ENCODE measurements at places on chromosomes 5 and 9.

GRCh38 chr5:1542781-1543180 is 19.0 kb upstream of the LPCAT1 start:
- DNase-seq, result no peak

DNA sequence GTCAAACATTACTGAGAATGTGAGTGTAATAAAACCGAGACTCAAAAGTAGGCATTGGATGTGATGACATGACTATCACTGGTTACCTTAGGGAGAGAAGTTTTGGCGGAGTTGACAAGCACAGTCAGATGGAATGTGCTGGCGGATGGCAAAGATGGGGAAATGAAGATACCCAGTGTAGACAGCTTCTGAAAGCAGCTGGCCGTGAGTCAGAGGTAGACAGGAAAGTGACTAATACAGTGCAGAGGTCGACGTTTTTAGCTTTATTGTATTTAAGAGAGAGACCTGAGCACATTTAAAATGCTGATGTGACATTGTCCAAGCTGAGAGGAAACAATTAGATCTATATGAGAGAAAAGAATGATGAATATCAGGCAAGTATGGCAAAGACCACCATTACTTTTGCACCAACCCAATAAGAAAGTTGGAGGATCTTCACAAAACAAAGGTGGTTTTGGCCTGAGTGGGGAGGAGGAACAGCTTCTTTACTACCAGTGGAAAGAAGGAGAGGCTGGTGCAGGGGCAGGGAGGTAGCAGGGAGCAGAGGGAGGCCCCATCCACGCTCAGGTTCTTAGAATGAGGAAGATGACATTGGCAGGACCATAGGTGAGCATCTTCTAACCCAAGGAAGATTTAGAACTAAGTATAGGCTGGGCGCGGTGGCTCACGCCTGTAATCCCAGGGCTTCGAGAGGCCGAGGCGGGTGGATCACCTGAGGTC is 36.7 kb upstream of the KCNIP1 start:
- no peak for DNase-seq

- DNase-seq, result no peak
Measured at GRCh38 chr5:172770374-172770674, 671 bp downstream of the DUSP1 start.

DNA sequence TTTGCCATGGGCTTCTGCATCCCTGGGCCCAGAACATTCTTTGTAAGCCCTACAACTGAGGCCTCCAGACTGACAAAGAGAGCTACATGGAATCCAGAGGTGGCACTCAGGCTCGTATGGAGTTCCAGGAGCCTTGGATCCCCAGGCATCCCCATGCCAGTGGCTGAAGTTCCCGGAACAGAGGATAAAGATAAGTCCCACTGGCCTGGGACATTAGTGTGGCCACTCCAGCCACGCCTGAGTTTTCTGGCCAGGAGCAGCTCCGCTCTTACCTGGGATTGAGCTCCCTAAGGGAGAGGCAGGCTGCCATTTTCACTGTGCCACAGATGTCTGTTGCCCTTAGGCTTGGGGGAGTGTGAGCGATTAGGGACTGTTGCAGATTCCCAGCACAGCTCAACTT is 656.3 kb upstream of the FAM174A start:
- no peak for DNase-seq

DNA sequence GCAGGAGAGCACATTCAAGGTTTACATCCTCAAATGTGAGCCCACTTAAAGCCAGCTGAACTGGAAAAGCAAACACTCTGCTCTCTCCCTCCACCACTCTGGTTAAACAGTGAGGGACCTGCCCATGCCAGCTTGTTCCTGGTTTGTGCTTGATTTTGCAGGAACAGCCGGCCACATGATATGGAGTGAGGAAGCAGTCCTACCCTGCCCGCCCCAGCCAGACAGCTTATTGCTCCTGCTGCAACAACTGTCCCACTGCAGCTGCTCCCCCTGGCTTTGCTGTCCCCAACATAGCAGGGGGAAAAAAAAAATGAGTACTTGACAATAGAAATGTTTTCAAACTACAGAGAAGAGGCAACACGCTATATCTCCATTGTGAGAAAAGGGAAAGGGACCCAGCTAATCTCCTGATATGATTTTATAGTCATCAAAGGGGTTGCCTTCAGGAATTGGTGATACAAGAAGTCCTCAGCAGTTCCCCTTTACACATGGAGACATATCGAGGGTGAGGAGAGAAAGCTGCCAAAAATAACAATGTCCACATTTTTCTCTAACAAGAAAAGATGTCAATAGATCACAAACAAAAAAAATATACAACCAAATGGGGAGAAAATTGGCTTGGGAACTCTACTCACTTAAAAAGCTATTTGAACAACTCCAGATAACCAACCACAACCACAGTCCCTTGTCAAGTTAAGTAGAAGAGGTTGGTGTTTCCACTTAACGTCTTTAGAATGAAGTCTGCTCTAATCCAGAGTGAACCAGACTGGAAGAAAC is 4.6 kb downstream of the MYO10 start:
- peak; percentile 53 for DNase-seq

GRCh38 chr5:157581901-157582300 is 6.3 kb upstream of the ADAM19 start:
- no peak for DNase-seq

DNA sequence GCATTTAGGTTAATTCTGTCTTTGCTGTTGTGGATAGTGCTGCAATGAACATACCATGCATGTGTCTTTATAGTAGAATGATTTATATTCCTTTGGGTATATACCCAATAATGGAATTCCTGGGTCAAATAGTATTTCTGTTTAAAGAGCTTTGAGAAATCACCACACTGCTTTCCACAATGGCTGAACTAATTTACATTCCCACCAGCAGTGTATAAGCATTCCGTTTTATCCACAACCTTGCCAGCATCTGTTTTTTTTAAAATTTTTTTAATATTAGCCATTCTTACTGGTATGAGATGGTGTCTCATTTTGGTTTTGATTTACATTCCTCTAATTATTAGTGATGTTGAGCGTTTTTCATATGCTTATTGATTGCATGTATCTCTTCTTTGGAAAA is 15.5 kb upstream of the TARS1 start:
- no peak for DNase-seq

- no peak for DNase-seq
Measured at GRCh38 chr5:125197321-125197720, 450.9 kb upstream of the ZNF608 start.

DNA sequence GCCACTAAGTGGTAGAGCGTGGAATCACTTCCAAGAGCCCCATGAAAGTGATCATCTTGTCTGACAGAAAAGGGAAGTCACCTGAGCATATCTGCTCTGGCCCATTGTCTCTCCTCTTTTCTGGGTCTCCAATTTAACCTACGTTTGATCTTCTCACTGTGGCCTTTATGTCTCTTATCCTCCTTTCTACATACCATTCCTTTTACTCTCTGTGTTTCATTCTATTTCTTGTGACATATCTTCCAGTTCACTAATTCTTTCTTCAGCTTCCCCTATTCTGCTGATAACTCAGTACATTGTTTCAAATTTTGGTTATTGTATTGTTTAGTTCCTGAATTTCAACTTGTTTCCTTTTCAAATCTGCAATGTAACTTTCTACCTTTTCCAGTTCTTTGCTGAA is 132.5 kb downstream of the GPBP1 start:
- DNase-seq, result no peak

DNA sequence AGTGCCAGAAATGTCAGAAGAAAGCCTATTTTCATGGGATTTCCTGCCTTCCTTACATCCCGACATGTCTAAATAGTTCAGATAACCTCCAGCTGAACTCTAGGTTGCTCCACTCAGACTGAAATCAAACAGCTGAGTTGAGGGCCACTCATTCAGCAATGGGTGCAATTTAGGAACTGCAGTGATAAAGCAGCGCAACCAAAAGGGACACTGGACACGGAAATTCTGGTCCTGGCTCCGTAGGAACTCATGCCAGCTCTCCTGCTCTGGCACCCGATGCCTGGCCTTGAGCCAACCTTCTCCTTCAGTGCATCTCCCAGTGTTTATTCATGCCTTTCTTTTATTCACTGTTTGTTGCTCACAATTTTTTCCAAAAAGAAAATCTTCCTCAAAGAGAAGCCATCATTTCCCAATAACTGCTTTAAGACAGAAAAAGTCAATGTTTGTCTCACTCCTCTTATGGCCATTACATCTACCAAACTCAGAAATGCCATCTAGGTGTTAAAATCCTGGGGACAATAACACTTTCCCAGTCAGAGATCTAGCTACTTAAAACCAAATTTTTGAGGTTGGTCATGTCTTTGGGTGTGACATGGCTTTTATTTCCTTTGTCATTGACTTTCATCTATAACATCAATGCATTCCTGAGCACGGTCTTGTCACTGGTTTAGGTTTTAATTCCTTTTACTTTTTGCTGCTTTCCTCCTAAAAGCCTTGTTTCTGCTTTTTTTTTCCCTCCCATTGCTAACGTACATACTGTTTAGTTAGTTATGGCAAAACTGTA is 126.9 kb downstream of the PDE4D start:
- DNase-seq, result no peak

DNA sequence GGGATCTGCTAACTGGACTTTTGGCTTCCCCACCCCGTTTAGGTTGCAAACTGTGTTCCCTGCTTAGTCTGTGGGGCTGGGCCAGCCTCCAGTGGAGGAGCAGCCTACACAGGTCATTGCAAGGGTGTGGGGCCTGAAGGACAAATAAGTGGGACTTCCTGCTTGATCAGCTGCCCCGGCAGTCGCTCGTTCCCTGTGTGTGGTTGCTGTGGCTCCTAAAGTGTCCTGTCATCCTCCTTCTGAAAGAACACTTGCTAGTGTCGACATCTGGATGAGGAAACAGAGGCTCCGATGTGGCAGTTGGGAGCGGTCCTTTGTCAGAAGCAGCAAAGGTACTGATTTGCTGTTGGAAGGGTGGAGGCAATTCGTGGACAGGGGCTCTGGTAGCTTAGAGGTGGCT is 88.9 kb upstream of the TBCA start:
- DNase-seq, result no peak

GRCh38 chr9:15529566-15530324 is 19.0 kb upstream of the PSIP1 start:
- DNase-seq, result no peak

DNA sequence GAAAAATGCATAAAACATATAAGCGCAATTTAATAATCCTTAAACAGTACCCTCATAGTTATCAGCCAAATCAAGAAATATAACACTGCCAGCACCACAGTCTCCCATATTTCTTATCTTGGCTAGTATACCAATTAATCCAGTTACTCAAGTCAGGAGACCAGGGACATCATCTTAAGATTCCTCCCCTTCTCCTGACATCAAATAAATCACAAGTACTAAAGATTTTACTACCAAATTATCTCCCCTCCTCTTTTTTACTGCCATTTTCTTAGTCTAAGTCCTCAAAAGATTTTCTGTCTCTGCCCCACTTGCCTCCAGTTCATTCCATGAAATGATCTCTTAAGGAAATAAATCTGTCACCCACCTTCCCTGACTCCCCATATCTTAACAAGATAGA is 37.0 kb downstream of the STRBP start:
- no peak for DNase-seq

GRCh38 chr5:68272289-68272688 is 56.7 kb downstream of the PIK3R1 start:
- DNase-seq, result no peak

DNA sequence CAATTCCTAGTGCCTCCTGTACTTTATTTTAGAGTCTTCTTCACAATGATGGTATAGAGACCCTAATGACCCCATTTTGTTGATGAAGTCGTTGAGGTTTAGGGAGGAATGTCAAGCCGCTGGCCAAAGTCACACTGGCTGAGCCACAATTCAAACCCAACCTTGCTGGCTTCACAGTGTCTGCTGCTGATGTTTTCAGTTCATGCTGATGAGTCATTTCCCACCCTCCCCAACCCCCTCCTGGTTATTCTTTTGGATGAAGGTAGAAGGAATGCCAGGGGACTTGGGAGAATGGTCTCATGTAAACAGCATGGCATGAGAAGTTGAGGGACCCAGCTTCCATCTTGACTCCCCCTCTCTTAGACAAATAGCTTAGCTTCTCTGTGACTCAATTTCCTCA is 68.6 kb downstream of the TMEM252 start:
- DNase-seq, result no peak

GRCh38 chr9:14723301-14723700 is 768 bp upstream of the CER1 start:
- DNase-seq, result no peak

- DNase-seq, result no peak
Measured at GRCh38 chr5:4330327-4330726, 734.7 kb downstream of the IRX1 start.

DNA sequence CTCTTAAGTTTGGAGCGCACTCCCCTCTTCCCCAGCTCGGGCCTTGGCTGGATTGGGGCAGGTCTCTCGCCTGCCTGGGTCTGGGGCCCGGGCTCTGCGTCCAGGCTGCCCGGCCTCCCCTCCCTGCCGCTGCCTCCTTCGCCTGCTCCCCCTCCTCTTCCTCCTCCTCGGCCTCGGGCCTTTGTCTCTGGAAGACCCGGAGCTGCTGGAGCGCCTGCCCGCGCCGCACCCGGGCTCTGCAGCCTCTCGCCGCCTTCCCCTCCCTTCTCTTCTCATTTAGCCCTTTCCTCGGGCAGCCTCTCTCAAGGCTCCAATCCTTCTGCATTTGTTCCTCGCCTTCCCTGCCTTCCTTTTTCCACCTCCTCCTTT is 218.5 kb downstream of the C9orf50 start:
- no peak for DNase-seq

- DNase-seq, result no peak
Measured at GRCh38 chr9:127093319-127094020, 29.0 kb downstream of the ANGPTL2 start.

- DNase-seq, result no peak
Measured at GRCh38 chr5:32501071-32502002, 56.8 kb upstream of the ZFR start.

DNA sequence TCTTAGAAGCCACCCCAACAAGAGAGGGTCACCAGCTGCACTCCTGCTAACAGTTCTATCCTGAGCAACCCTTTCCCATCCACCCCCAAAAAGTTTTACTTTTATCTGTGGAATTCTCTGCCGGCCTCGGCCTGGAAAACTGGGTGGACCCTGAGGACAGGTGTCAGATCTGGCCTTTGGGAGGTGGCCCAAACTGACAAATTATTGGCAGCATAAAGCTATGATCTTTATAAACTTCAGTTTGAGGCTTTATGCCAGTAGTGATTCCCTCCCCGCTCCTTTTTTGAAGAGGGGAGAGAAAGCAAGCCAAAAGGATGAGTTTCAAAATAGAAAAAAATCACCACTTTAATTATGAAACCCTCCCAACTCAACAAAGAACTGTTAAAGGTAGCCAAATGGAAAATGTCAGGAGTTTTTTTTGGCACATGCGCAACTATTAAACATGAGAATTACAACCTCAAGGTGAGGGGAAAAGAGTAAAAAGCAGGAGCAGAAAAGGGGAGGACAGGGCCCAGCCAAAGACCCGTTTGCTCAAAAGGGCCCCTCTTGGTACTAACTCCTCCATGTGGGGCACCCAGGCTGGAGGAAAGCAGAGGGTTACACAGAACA is 49.4 kb downstream of the FBXW11 start:
- no peak for DNase-seq

All from NCI-H2081 treated with DMSO at 0.1 percent for 48 hours (cell line).